ENCODE measurements at places on chromosomes 5 and 9.
A peak's percentile ranks its signal among the peaks of the same experiment; 100 is the strongest.

DNA sequence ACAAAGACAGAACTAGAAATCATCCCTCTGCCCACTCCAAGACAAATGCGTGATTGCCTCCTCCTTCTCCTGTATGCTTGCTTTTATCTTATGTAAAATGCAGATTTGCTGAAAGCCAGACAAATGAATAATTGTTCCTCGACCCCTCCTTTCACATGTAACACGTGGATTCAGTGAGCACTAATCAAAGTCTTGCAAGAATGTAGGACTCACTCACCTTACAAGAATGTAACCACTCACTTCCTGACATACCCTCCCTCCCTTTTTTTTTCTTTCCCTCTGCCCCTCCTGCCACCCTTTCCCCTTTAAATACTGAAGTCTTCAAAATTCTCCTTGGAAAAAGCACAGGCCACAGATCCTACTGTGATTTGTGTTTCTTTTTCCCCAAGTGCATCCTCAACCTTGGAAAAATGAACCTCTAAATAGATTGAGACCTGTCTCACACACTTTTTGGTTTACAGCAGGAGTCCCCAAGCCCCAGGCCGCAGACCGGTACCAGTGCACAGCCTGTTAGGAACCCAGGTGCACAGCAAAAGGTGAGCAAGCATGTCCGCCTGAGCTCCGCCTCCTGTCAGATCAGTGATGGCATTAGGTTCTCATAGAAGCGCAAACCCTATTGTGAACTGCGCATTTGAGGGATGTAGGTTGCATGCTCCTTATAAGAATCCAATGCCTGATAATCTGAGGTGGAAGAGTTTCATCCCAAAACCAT, 29.4 kb upstream of the HSD17B3 start:
- no peak for DNase-seq

DNA sequence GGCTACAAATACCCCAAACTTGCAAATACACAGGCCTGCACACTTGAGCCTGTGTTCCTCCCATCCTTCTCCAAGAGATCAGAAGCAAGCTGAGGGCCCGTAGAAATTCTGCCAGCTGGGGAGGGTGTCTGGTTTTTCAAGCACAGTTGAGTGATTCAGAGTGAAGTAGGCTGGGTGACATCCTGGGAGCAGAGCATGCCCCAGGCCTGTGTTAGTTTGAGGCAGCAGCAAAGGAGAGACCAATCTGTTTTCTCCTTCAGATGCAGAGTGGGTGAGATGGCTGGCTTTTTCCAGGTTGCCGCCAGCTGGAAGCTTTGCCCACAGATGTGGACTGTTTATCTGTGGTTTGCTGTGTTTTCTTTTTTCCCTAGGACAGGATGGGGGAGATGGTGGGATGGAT, 63.1 kb downstream of the RCL1 start:
- DNase-seq = no peak

DNA sequence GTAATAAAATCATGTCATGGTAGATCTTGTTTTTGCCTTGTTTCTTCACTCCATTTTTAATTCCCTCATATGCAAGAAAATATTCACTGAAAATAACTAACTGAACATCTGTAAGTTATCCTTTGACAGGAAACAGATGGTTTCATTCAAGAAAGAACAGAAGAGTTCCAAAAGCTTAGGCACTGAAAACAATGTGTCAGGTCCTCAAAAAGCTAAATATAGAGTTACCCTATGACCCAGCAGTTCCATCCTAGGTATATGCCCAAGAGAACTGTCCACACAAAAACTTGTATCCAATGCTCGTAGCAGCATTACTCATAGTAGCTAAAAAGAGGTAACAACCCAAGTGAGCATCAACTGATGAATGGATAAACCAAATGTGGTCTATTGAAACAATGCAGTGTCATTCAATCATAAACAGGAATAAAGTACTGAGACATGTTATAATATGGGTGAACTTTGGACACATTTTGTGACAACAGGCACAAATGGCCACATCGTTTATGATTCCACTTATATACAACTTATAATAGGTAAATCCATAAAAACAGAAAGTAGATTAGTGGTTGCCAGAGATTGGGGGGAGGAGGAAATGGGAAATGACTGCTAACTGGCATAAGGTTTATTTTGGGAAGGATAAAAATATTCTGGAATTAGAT, 231.0 kb downstream of the FRMD3 start:
- no peak for DNase-seq

DNA sequence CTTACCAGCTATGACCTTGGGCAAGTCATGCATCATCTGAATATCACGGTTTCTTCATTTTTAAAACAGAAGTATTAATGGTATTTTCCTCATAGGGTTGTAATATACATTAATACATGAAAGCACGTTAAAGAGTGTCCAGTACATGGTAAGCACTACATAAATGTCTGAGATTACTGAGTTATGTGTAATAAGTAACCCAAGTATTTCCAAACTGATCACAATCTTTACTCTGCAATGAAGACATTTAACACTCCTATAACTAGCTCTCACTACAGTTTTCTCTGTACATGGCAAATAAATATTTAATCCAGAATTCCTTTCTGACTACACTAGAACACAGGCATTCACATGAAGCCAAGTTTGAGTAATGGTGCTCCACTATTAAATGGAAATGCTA, 4.0 kb downstream of the GLDC start:
- no peak for DNase-seq

DNA sequence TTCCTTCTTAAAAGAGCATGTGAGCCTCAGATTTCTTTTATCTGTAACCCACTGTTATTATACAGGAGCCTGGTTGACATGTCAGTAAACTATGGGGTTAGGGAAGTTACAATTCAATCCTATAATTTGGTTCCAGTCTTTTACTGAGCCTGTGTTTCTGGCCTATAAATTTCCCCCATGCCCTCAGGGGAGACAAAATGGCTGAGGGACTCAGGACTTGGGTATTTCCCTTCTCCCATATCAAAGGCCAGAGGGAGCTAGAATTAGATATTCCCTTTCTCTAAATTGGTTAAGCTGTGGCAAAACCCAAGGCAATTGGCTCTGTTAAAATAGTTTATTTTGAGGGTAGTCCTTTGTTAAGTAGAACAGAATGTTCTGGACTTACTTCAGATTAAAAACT, 823.2 kb downstream of the TLE1 start:
- no peak for DNase-seq

GRCh38 chr5:32600054-32600622, 14.8 kb downstream of the SUB1 start:
- no peak for DNase-seq

GRCh38 chr5:149256451-149256850, 15.2 kb upstream of the AFAP1L1 start:
- no peak for DNase-seq

DNA sequence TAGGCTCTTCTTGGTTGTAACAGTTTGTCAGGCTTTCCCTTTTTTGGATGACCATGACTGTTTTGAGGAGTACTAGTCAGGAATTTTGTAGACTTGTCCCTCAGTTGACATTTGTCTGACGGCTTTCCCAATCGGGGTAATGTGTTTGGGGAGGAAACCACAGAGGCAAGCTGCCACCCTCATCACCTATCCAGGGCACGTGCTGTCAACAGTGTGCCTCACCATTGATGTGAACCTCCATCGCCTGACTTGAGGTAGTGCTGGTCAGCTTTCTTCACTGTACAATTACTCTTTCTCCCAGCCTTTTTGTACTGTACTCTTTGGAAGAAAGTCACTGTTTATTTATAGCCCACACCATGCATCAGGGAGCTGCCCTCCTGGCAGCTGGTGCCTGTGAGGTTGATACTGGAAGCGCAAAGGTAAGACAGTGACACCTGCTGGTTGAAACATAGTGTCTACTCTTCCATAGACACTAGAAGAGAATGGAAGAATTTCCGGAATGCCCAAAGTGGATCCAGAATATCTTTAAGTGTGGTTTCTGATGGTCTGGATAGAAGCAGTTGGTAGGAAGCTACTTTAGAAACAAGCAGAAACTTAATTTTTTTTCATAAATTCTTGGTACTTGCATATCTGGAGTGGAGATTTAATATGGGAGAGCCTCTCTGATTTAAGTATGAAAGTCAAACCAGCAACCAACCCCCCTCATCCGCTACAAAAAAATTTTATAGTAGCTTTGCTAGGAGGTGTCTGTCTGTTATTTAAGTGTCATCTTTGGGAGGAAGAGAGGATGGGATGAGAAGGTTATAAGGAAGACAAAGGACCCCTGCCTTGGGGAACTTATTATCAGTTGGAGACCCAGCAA, 69.3 kb downstream of the SNX30 start:
- peak; percentile 43 for DNase-seq

- no peak for DNase-seq
Observed at GRCh38 chr5:7181841-7182240, 214.1 kb upstream of the ADCY2 start.

GRCh38 chr9:116966199-116966598, 279.1 kb downstream of the TRIM32 start:
- DNase-seq = no peak
